ENCODE measurements at places on chromosomes 2 and 18.

DNA sequence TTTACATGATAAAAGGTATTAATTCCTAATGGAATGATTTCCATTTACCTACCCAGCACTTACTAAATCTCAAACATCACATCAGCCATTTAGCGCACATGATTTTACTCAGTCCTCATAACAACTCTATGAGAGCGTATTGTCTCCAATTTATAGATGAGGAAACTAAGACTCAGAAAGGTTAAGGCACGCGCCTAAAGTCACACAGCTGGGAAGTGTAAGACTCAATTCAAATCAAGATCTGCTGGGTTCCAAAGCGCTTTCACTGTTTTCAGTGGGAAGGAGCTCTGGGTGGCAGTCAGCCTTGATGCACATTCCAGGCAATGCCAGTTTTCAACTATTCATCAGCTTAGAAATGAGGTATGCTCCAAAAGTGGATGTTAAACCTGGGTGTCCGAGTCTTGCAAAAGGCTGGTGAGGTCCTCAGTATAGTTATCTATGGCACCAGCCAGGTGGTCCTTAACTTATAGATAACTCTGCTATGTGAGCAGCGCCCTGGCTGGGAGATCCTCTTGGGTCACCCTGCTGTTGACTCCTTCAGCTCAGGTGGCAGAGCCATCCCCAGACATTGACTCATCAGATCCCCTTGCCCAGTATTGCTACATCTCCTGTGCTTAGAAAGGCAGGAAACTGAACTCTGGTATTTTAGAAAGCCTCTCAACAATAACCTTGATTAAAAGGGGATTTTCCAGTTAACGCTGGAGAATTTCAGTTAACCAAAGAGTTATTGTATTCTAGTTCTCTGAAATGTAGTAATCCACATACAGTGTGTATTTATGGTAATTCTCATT is 47.1 kb downstream of the SLC4A1AP start:
- DNase-seq = no peak

DNA sequence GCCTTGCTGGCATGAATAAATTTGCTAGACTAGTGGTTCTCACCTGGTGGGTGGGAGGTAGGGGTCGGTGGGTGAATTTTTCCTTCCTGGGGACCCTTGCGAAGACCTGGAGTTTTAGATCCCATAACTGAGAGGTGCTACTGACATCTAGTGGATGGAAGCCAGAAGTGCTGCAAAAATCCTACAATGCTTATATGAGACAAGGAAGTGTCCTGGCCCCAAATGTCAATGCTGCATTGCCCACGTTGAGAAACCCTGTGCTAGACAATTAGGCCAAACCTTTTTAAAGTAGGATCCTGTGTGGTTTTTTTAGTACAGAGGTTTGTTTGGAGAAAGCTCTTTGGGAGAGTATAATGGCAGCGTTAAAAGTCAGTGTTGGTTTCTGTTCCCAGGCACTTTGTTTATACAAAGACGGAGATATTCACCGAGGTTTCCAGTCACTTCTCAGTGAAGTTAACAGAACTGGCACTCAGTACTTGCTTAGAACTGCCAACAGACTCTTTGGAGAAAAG is 9.6 kb downstream of the SERPINB8 start:
- DNase-seq = peak; percentile 53

- no peak for DNase-seq
These were observed 46.5 kb upstream of the NR4A2 start for GRCh38 chr2:156379071-156379470.

GRCh38 chr2:15798701-15799431 is 141.5 kb upstream of the MYCN start:
- no peak for DNase-seq

GRCh38 chr2:20108655-20109396 is 57.4 kb upstream of the LAPTM4A start:
- DNase-seq = no peak

GRCh38 chr2:101844055-101844635 is 146.6 kb downstream of the MAP4K4 start:
- DNase-seq = no peak
